ENCODE measurements at places on chromosomes 1 and 21.
A peak's percentile ranks its signal among the peaks of the same experiment; 100 is the strongest.

GRCh38 chr1:51612447-51612961, 4.4 kb upstream of the OSBPL9 start:
- DNase-seq: no peak

GRCh38 chr1:31776032-31776431, 11.9 kb upstream of the ADGRB2 start:
- no peak for DNase-seq

GRCh38 chr1:21650400-21650799, 18.8 kb downstream of the RAP1GAP start:
- no peak for DNase-seq

- no peak for DNase-seq
Observed at GRCh38 chr1:24216276-24217074, 29.4 kb upstream of the IFNLR1 start.

DNA sequence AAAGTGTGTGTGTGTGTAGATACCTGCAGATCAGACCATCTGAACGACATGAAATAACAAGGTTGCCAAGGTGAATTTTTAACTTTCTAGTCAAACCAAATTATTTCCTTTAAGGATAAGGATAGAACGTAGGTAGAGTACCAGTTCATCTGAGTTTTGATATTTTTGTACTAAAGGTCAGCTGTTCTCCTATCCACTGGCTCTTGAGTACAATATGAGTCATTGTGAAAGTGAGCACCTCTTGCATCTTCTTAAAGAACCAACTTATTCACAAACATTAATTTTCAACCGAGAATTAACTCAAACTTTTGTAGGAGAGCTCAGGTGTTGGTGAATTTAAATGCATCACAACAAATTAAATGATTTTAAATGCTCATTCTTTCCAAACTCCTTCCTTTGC, 71.5 kb downstream of the IFI44 start:
- DNase-seq: no peak

- DNase-seq: no peak
Observed at GRCh38 chr1:109768335-109768650, 4.6 kb upstream of the EPS8L3 start.

DNA sequence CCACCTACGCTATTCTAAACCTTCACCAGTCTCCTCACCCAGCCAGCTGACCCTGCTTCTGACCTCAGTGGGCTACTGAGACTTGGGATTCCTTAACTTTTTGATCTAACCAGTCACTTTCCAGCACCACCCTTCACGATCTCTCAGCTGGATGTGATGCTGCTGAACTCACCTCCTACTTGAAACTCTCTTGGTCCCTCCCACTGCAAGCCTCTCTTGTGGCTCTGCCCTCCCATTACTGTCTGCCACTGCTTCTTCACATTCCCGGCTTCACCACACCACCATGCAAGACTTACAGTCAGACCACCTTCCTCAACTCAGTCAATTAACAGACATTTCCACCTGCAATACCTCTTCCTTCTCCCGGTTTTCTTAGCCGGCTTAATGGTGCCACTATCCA, 6.3 kb downstream of the TAF5L start:
- DNase-seq: no peak

- peak; percentile 13 for DNase-seq
Observed at GRCh38 chr1:7298749-7299151, 472.3 kb upstream of the VAMP3 start.

All from urothelium cell line (cell line).